Activated T-helper 2 cell treated with anti-CD3 and anti-CD28 coated beads, Interferon-gamma antibody, Interleukin-2, Interleukin-4, amounts not matched to agents 10 μg/mL and 5 μg/mL and 100 μg/mL, durations not matched to agents 14 hours and 24 hours and 36 hours (primary cell): ENCODE measurements at places on chromosomes 12 and 14. TPM values are rescaled to one million over a fixed set of nuclear protein-coding genes. Genes with fewer than 3 reads are reported as not detected.

CLEC4C gene
- total RNA-seq, result not detected in 2 replicates

HOXC5 gene
- total RNA-seq, result not detected in 2 replicates

SERPINA10 gene
- not detected in 2 replicates for total RNA-seq

KERA gene
- not detected in 2 replicates for total RNA-seq

TROAP gene
- 58.3 and 59.3 TPM in 2 replicates for total RNA-seq

SETD1B gene
- 23.3 and 24.0 TPM in 2 replicates for total RNA-seq

- no peak for DNase-seq
Observed at GRCh38 chr12:132389026-132389425, 59.6 kb upstream of the GALNT9 start.

GRCh38 chr14:32786886-32787285, 151.8 kb upstream of the NPAS3 start:
- no peak for DNase-seq

- no peak for DNase-seq
Observed at GRCh38 chr14:31057701-31058364, 31.7 kb upstream of the STRN3 start.

- DNase-seq, result no peak
Observed at GRCh38 chr12:124601706-124602105, 34.3 kb upstream of the NCOR2 start.

DNA sequence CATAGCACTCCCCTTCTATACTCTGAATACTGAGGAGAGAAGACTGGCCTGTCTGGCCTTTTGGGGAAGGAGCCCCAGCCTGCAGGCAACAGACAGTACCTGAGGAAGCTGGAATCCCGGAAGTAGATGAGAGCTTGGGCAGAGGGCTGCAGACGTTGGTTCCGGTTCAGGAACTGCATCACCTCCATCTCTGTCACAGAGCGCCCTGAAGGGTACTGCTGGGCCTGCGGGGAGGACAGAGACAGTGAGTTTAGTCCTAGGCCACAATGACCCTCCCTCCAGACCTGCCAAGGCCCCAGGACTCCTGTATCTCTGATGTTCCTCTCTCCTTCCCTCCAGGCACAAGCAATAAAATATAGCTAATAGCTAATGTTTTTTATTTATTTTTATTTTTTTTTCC, 28.4 kb downstream of the TEP1 start:
- DNase-seq, result no peak

DNA sequence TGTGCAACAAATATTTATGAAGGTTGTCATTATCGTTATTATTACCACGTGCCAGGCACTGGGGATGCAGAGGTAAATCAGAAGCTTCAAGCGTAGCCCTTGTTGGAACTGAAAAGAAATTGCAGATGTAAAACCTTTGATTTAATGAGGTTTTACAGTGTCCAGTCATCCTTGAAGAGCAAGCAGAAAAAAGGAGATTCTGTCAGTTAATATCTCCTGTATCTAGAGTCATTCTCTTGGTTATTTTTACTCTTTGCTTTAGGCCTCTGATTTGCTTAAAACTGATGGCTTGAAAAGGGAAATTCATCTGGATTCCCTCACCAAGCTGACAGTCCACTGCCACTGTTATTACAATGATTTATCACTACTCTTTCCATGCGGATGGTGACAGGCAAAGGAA, 179.3 kb downstream of the GALC start:
- no peak for DNase-seq
